ENCODE measurements at places on chromosomes 3 and 15.

GRCh38 chr3:187843654-187844053 lies 98.4 kb upstream of the BCL6 start:
- no peaks in the 10 kb centered on the region for H3K27me3 ChIP-seq
- no peak overlapping the region for H3K27ac ChIP-seq
- DNase-seq, result no peak
- no peaks in the 10 kb centered on the region for H3K4me1 ChIP-seq
- H3K4me3 ChIP-seq, result no peak overlapping the region

DNA sequence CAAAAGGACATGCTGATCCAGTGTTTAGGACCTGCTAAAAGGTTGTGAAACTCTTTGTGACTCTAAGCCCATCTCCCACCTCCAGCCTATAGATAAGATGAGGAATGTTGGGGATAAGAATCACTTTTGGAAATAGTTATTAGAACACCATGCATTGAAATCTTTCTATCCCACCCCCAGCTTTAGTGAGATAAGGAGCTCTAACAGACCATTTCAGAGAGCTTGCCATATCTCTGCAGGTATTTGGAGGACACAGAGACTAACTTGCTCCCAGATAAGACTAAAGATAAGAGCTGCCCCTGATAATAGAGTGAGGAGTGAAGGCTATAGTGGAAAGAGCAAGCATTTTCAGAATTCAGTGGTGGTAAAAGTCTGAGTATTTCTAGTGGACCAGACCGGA lies 53.1 kb upstream of the GNB4 start:
- H3K27me3 ChIP-seq, result no peaks in the 10 kb centered on the region
- H3K27ac ChIP-seq, result no peak overlapping the region
- H3K36me3 ChIP-seq, result no peaks in the 10 kb centered on the region
- DNase-seq, result no peak
- no peak overlapping the region for H3K4me3 ChIP-seq

DNA sequence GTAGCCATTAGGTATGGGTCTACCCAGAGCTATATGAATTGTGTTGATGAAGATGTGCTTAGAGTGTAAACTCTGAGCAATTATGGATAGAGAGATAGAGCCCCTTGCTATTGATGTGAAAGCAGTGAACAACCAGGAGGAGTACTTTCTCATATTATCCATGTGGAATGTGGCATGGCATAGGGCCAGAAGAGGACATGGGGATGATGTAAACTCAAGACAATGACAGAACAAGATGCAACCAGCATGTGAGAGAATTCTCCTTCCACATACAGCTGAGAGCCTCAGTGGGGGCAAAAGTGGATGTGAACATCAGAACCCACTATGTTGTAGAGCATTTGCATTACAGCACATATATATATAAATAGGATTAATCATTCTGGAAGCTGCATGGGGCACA lies 36.4 kb upstream of the BNC1 start:
- no peak overlapping the region for H3K4me3 ChIP-seq
- H3K4me1 ChIP-seq, result no peaks in the 10 kb centered on the region

- no peak for DNase-seq
- no peak overlapping the region for H3K4me3 ChIP-seq
- H3K27me3 ChIP-seq, result peaks cover 9% of the 10 kb centered on the region
- no peaks in the 10 kb centered on the region for H3K36me3 ChIP-seq
These were observed 140.7 kb upstream of the NSMCE3 start for GRCh38 chr15:29410338-29410737.

GRCh38 chr15:95669146-95669922 lies 661.2 kb upstream of the NR2F2 start:
- DNase-seq, result no peak
- no peak overlapping the region for H3K27ac ChIP-seq
- no peaks in the 10 kb centered on the region for H3K27me3 ChIP-seq
- no peaks in the 10 kb centered on the region for H3K4me1 ChIP-seq
